ENCODE measurements at places on chromosomes 6 and 20.

DNA sequence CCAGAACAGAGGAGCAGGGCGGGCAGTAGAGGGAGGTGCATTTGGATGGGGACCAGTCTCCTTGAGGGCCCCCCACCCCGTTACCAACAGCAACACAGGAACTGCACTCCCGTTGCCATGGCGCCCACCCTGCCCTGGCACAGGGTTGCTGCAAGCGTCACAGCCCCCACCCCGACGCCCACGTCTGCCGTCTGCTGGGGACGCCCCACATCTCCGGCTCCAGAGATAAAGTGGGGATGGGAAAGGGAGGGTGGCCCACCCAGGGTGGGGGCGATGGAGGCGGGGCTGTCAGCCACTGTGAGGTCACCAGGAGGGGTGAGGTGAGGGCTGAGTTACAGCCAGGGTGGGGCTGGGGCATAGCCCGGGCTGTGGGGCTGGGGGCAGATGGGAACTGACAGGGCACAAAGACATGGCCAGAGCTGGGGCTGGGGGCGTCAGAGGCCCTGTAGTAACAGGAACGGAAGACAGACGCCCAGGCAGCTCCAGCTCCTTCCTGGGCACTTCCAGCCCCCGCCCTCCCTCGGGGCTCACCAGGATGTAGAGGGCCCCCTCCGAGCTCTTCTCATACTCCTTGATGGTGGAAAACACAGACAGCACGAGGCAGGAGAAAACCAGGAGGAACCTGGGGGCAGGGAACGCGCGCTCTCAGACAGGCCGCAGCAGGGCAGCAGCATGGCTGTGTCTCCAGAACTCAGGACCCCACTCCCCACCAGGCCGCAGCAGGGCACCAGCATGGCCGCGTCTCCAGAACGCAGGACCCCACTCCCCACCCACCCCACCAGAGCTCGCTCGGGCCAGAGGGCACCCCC is 26.0 kb downstream of the KCNQ2 start:
- DNase-seq, result no peak

DNA sequence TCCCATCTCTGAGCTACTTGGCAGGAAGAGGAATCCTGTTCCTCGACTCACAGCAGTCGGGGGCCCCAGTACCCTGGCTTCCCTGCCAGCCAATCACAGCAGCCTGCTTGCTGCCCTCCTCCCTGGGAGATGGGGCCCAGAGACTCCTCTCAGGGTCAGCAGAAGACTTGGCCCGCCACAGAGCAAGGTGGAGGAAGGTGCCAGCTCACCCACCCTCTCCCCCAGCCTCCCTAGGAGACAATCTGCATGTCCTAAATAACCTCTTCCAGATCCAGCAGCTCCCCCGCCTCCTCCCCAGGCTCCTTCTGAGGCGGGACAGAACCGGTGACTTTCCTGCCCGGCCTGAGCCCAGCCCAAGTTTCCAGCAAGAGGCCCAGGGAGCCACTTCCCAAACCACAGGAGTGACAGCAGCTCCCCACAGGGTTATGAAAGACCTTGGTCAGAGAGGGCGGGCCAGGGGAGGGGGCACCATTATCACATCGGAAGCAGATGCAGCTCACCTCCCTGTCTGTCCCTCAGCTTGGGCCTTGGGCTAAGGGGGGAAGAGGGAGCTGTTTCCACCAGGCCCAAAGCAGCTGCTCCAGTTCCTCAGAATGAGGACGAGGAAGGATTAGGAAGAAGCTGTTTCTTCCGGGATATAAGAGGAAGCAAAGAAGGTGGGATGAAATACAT is 2.3 kb downstream of the CCND3 start:
- DNase-seq, result peak; percentile 59

DNA sequence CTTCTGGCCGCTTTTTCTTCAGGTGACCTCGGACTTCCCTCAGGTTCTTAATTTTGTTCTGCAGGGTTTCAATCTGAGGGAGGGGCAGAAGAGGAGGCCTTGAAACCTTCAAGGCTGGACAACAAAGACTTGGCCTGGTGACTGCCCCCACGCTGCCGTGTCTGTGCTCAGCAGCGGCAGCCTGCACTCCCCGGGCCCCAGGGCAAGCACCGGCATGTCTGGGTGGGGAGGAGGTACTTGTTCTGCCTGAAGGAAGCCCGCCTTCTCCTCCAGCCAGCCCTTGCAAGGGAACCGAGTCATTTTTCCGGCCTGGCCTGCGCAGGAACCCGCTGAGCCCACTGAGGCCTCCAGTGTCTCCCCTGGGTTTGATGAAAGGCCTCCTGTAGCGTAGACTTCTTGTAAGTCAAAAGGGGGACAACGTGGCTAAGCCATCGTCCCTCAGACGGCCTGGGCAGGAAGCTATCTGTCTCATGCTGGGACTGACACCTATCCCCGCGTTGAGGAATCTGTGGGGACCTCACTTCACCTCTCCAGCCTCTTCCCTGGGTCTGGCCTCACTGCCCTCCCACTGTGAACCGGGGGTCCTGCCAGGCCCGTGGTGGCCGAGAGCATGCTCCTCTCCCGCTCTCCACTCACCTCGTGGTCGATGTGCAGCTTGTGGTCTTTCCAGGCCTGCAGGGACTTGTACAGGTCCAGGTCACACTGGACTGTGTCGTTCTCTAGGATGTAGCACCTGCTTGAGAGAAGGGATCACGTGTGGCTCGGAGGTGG is 119.9 kb downstream of the SULF2 start:
- DNase-seq, result no peak

DNA sequence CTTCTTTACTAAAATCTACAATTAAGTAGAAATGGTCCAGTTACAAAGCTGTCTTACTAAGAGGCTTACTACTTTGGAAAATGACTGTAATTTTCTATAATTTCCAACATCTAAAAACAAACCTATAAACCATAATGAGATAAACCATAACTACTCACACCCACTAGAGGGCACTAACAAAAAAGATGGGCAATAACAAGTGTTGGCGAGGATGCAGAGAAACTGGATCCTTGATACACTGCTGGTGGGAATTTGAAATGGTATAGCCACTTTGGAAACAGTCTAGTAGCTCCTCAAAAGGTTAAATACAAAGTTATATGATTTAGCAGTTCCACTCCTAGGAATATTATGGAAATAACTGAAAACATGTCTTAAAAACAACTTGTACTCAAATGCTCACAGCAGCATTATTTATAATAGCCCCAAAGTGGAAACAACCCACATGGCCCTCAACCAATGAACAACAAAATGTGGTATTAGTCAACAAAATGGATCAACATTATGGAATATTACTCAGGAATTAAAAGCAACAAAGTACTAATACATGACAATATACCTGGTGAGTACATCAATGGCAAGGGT is 50.6 kb downstream of the GJA10 start:
- no peak for DNase-seq

GRCh38 chr6:24905483-24905882 is 30.3 kb downstream of the RIPOR2 start:
- DNase-seq, result no peak

DNA sequence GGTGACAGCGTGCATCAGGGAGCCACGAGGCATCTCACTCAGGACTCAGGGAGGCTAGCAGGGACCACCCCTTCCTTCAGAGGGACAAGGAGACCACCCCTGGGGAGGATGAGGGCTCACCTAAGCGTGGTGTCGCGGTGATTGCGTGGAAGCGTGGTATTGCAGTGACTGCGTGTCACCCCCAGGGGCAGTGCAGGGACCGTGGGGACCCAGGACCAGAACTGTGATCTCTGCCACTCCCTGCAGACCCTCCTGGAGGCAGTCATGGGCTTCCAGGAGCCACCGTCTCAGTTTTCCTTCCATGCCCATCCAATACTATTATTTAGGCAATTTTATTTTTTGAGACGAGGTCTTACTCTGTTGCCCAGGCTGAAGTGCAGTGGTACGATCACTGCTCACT is 147.1 kb downstream of the TAF4 start:
- DNase-seq, result no peak

DNA sequence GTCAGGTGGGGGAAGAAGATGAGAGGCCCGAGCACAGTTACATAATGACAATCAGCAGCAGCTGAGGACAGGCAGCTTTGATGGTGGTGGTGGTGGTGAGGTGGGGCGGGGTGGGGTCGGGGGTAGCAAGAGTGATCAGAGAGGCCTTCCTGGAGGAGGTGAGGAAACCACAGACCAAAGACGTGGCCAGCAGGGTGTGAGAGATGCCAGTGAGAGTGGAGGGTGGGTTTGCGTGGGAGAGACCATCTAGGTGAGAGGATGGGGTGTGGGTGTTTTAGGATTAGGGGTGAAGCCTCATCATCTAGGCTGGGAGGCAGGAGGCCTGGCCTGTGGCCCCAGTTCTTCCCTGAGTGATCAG is 76.0 kb upstream of the TOX2 start:
- no peak for DNase-seq

GRCh38 chr6:169370666-169371343 is 117.2 kb upstream of the THBS2 start:
- DNase-seq, result no peak

DNA sequence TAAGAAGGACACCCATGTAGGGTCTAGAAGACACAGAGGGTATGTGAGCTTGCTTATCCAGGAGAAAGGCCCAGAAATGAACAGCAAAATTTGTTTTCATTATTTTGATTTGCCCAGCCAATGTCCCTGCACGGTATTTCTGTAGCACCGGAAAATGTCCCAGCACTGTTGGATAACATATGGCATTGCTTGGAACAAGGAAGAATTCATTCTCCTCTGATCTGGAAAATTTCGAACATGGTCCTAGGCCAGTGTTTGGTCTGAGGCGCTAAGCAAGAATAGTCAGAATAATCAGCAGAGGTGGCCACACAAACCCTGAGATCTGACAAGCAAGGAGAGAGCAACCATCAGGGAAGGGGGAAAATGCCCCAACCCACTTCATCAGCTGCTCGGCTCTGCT is 26.6 kb downstream of the ROS1 start:
- no peak for DNase-seq

GRCh38 chr6:98142839-98143238 is 691.5 kb upstream of the POU3F2 start:
- no peak for DNase-seq

- no peak for DNase-seq
Observed at GRCh38 chr20:61659246-61659993, 406.3 kb downstream of the TAF4 start.
